ENCODE measurements at places on chromosomes 1 and 21.

GRCh38 chr1:77506771-77507170, 175.7 kb downstream of the ZZZ3 start:
- DNase-seq = no peak

GRCh38 chr1:89285745-89286380, 13.2 kb upstream of the GBP5 start:
- DNase-seq = no peak

- DNase-seq = no peak
Observed at GRCh38 chr1:66323958-66324625, 209.9 kb upstream of the SGIP1 start.

DNA sequence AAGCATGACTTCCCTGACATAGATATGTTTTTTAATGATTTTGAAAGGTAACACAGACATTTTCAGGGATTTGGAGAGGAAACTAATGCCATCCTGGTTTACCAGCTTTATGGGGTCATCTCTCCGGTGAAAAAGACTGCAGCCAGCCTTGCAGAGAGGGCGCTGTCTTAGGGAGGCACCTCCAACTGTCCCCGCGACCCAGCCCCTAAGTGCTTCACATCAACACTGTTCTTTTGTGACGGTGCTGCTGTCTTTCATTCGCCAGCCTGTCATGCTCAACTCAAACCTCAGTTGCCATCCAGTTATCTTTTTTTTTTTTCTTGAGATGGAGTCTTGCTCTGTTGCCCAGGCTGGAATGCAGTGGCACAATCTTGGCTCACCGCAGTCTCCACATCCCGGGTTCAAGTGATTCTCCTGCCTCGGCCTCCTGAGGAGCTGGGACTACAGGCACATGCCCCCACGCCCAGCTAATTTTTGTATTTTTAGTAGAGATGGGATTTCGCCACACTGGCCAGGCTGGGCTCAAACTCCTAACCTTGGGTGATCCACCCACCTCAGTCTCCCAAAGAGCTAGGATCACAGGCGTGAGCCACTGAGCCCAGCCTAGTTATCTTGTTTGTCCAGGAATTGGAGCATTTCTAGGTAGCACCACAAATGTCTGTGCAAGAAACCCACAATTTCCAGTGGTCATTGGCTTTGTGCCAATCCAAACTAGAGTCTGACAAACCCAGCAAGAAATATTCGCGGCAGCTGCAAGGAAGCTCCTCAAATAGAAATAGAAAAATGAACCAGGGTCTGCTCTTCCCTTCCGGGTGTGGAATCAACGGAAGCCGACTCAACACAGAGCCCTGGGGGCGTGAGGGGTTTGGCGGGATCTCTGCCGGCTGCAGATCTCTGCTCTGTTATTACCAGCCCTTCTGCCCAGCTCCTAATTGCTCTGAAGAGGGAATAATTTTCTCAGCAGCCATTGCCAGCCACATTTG, 24.2 kb downstream of the PDE9A start:
- no peak for DNase-seq

DNA sequence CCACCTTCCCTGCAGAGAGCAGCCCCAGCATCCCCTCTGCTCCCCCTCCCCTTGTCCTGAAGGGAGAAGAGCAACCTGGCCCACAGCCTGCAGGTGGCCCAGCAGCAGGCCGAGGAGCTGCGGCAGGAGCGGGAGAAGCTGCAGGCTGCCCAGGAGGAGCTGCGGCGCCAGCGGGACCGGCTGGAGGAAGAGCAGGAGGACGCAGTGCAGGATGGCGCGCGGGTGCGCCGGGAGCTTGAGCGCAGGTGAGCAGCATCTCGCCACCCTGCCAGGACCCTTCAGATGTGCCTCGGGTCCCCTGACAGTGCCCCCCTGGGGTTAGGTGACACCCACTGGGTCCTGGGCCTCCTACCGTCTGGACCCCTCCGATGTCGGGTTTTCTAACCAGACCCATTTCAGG, 22.3 kb downstream of the CROCC start:
- no peak for DNase-seq

GRCh38 chr1:245888809-245889208, 618.3 kb downstream of the SMYD3 start:
- DNase-seq = no peak

DNA sequence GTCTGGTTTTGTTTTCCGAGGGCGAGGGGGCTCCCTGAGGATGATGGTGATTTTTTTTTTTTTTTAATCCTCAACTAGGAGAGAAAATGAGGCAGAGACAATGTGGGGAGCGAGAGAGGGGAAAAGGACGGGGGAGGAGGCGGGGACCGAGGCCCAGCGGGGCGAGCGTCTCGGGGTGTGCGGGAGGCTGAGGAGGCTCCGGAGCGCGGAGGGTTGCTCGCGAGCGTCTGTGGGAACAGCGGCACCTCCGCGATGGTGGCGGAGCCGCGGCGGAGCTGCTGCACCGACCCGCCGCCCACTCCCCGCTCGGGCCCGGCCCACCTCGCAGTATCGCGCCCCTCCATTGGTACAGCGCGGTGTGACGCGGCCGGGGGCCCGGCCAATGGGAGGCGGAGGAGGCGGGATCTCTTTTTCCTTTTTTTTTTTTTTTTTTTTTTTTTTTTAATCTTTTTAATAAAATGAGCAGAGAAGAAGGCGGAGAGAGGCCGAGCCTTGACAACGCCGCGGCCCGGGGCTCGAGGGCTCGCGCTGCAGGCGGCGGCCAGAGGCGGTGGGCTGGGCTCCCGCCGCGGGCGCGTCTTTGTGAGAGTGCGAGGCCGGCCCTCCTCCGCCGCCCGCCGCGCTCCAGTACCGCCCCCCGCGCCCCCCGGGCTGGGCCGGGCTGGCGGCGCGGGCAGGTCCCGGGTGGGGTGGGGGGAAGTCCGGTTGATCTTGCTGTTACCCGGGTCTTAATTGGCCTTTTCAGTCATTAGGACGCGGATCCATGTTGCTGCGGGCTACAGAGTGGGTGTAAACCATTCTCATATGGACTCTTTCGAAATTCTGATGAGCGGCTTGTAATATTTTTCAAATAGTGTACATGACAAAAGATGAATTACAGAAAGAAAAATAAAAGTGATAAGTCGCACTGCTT, at the start of gene RERE:
TSS of gene RERE (minus strand) at position 229 of the 913 bp plus-strand sequence.
- peak; percentile 92 for DNase-seq

DNA sequence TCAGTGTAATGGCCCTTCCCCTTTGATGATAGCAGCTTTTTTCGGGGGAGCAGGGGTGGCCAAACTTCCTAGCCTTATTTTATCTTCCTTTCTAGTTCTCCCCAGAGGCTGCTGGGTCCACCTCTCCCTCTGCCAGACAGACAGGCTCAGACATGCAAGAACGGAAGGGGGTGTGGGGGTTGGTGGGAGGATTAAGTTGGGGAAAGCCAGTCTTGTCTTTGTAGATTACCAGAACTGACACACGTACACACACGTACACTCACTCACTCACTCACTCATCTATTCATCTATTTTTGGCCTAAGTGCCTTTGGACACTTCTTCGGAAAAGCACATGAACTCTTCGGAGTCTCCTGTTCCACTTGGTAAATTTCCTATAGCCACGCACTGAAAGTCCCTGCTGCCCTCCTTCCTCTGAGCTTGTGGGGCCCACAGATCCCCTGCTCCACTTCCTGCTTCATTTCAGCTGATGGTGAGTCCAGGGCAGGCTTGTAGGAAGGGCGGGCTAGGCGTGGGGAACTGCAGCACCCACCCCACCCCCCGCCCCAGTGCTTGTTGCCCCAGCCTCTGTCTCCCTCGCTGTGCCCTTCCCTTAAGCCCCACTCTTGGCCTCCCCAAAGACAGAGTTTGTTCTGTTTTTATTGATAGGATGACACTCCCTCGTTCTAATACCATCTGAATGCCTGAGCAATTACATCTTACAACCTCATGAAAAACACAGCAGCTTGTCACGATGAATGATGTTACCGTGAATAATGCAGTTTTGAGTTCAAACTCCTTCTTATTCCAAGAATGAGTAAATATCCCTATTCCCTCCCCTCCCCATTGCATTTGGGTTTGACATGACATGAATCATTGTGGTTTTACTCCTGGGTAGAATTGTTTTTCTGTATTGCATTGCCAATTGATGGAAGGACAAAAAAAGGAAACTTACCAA, 60.7 kb upstream of the ATP5PO start:
- peak; percentile 33 for DNase-seq

GRCh38 chr1:56024155-56024554, 555.2 kb downstream of the PLPP3 start:
- no peak for DNase-seq

DNA sequence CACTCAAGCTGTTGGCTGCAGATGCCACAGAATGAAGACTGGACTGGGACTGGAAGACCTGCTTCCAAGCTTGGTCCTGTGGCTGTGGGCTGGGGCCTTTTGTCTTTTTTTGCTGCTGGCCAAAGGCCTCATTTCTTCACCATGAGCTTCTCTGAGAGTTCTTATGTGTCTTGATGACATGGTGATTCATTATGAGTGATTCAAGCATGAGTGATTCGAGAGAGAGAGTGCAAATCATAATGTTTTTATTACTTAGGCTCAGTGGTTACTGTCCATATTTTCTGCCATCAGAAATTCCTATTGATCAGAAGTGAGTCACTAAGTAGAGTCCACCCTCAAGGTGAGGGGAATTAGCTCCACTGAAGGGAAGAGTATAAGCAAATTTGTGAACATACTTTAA, 94.0 kb downstream of the PCP4 start:
- no peak for DNase-seq

GRCh38 chr1:202683029-202683428, 27.2 kb downstream of the SYT2 start:
- no peak for DNase-seq

- no peak for DNase-seq
Observed at GRCh38 chr1:214317300-214317699, 36.3 kb downstream of the SMYD2 start.

- peak; percentile 58 for DNase-seq
Observed at GRCh38 chr1:200979574-200980451, 43.7 kb downstream of the KIF21B start.

DNA sequence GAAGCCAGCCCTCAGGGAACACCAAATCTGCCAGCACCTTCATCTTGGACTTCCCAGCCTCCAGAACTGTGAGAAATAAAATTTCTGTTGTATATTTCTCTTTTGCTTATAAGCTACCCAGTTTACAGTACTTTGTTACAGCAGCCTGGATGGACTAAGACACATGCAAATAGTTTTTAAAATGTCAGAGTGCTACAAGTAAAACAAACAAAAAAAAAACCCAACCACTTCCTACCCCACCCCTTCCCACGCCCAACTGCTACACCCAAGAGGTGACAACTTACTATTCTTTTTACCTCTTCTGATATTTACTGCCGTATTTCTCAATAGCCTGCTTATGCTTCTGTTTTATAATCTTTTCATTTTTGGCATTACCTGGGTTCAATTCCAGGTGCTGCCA, 8.6 kb upstream of the SPSB1 start:
- no peak for DNase-seq

GRCh38 chr1:3904006-3904842, 4.2 kb upstream of the C1orf174 start:
- no peak for DNase-seq

Data from stimulated activated CD8-positive, alpha-beta memory T cell treated with anti-CD3 and anti-CD28 coated beads, Interleukin-4, amount 100 ng/mL, for 24 hours (primary cell).